ENCODE measurements at places on chromosomes 3 and 15. TPM values are rescaled to one million over a fixed set of nuclear protein-coding genes. Genes with fewer than 3 reads are reported as not detected.

The SPRED1 gene
- total RNA-seq = 106 TPM

The CD80 gene
- total RNA-seq = under 0.01 TPM

The IGSF10 gene
- 58.1 TPM for total RNA-seq

The CCR3 gene
- total RNA-seq = not detected

The HRG gene
- not detected for total RNA-seq

The HCN4 gene
- total RNA-seq = not detected

The LTF gene
- total RNA-seq = not detected

The SPINK8 gene
- not detected for total RNA-seq

The BUB1B gene
- 5.0 TPM for total RNA-seq

The PLSCR2 gene
- not detected for total RNA-seq

The RASL12 gene
- 8.3 TPM for total RNA-seq

The CASR gene
- not detected for total RNA-seq

The MB21D2 gene
- total RNA-seq = 11.8 TPM

The PP2D1 gene
- total RNA-seq = not detected

The SMCO1 gene
- 0.16 TPM for total RNA-seq

The GOLGA6L7 gene
- total RNA-seq = not detected

The GABRB3 gene
- total RNA-seq = 0.85 TPM

The ITGA11 gene
- total RNA-seq = 11.4 TPM

The ARL14 gene
- not detected for total RNA-seq

The SLC9C1 gene
- total RNA-seq = 1.3 TPM

The HES1 gene
- total RNA-seq = 6.3 TPM

The RNF13 gene
- 82.2 TPM for total RNA-seq

The CACNA1D gene
- total RNA-seq = 0.97 TPM

The PPP2R3A gene
- total RNA-seq = 33.6 TPM

The TFG gene
- total RNA-seq = 121 TPM

The STAC gene
- 14.3 TPM for total RNA-seq

The HIGD2B gene
- not detected for total RNA-seq

The TRAIP gene
- 2.6 TPM for total RNA-seq

The PIGZ gene
- 1.5 TPM for total RNA-seq

The CSPG5 gene
- 0.24 TPM for total RNA-seq

The SKOR1 gene
- 0.49 TPM for total RNA-seq

The ASB14 gene
- not detected for total RNA-seq

The SRP14 gene
- 118 TPM for total RNA-seq
